ENCODE measurements at places on chromosomes 7 and 10.

DNA sequence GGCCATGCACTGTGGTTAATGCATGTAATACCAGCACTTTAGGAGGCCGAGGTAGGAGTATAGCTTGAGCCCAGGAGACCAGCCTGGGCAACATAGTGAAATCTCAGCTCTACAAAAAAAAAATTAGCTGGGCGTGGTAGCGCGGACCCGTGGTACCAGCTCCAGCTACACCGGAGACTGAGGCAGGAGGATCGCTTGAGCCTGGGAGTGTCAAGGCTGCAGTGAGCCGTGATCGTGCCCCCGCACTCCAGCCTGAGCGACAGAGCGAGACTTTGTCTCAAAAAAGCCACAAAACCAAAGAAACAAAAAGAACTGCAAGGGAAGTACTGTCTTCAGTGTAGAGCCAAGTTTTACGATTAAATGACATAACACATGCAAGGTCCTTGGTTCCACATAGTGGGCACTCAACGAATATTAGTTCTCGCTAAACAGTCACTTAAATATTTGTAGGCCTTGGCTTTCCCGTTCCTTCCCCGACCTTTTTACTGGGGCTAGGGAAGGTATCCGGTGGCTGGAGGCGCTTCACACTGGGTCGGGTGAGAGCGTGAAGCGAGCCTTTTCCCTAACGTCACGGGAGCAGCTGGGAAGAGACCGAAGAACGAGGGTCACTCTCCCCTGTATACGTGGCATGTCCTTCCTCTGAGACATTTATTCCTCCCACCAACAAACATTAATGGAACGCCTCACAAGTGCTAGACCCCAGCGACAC is 993 bp upstream of the SND1 start:
- DNase-seq, result no peak

GRCh38 chr10:24904824-24905223 is 47.6 kb downstream of the PRTFDC1 start:
- no peak for DNase-seq

- DNase-seq, result no peak
These were observed 20.0 kb upstream of the CAPZA2 start for GRCh38 chr7:116842371-116842770.

- no peak for DNase-seq
These were observed 28.2 kb upstream of the IL6 start for GRCh38 chr7:22698767-22699166.

DNA sequence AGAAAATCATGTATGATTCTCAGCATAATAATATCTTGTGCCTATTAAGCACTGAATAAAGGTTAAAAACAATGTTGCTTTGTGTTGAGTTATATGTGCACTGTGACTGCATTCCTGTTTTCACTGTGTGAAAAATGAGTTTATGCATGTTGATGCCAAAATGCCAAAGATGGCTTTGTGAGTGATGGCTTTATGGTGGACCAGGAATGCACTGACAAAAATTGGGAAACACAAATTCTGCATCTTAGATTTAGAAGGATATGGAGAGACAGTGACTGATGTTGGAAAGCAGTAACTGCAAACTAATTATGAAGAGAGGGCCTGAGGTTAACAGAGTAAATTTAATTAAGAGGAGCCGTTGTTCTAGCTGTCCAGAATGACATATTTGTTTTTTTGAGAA is 440.4 kb downstream of the KIF20B start:
- no peak for DNase-seq

- DNase-seq, result peak; percentile 44
These were observed 612 bp downstream of the KCP start for GRCh38 chr7:128909625-128910568.

GRCh38 chr10:62844280-62845011 is 28.3 kb upstream of the EGR2 start:
- peak; percentile 8 for DNase-seq

DNA sequence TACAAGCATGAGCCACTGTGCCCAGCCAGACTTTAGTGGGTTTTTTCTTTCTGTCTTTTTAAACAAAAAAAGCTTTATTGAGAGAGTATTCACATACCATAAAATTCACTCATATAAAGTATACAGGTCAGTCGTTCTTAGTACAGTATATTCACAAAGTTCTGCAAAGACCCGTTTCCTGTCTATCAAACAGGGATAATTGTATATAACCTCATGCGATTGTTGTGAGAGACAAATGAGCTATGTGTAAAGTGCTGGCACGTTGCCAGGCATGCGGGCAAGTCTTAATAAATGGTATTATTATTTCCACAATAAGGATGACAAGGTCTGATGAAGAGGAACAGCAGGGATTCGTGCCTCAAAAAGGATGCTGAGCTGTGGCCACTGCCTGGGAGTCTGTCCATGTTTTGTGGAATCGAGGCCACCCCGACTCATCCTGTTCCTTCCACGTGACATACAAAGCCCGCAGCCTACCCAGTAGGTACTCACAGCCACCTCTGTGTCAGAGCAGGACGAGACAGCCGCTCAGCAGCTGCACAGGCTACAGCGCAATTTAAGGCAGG is 51.6 kb downstream of the SMKR1 start:
- DNase-seq, result no peak

DNA sequence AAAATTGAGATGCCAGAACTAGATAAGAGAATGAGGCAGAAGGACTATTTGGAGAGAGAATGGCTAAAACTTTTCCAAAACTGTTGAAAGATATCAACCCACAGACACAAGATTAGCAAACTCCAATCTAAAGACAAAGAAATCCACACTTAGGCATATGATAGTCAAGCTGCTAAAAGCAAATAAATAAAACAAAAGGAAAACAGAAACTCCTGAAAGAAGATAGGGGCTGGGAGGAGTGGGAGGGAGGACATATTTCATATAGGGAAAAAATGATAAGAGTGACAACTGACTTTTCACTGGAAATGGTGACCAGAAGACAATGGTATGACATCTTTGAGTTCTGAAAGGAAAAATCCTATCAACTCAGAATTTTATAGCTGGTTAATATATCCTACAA is 105.4 kb upstream of the ADO start:
- no peak for DNase-seq

- no peak for DNase-seq
These were observed 5.9 kb upstream of the MAPK8 start for GRCh38 chr10:48300556-48300955.

DNA sequence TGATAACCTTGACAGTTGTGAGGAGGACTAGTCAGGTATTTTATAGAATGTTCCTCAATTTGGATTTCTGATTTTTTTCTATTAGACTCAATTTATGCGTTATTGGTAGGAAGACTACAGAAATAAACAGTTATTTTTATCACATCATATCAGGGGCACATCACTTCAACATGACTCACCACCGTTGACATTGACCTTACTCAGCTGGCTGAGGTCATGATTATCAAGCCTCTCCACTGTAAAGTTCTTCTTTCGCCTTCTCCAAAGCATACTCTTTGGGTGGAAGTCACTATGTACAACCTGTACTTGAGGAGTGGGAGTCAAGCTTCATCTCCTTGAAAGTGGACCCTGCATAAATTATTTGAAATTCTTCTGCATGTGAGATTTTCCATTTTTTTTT is 194.3 kb upstream of the IGFBP3 start:
- no peak for DNase-seq

GRCh38 chr10:36764823-36765222 is 360.6 kb upstream of the ANKRD30A start:
- DNase-seq, result no peak

Measured in fibroblast of pulmonary artery (primary cell).